Stimulated activated CD8-positive, alpha-beta memory T cell treated with anti-CD3 and anti-CD28 coated beads, Interleukin-7, amount 100 ng/mL, for 1 hour (primary cell): ENCODE measurements at places on chromosomes 3 and 15.

- DNase-seq, result no peak
Measured at GRCh38 chr3:75014008-75014407, 399.5 kb upstream of the CNTN3 start.

GRCh38 chr3:107977221-107978130, 113.4 kb downstream of the CD47 start:
- no peak for DNase-seq

- no peak for DNase-seq
Measured at GRCh38 chr3:193240436-193240849, 579 bp upstream of the PLAAT1 start.

DNA sequence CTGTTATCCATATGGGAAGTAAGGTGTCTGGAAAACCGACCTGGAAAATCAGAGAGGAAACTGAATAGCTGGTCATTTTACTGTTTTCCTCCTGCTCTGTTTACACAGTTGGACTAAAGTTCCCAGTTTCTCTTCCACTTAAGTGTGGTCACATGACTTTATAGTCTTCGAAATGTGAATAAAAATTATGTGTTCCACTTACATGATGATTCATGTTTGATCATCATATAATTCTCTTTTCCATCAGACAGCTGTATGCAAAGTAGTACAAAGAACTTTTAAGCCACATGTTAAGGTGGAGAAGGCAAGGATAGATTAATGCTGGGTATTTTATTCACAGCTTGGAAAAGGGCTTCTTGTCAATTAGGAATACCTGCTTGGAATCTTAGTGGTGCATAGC, 525.5 kb upstream of the BCHE start:
- DNase-seq, result no peak

DNA sequence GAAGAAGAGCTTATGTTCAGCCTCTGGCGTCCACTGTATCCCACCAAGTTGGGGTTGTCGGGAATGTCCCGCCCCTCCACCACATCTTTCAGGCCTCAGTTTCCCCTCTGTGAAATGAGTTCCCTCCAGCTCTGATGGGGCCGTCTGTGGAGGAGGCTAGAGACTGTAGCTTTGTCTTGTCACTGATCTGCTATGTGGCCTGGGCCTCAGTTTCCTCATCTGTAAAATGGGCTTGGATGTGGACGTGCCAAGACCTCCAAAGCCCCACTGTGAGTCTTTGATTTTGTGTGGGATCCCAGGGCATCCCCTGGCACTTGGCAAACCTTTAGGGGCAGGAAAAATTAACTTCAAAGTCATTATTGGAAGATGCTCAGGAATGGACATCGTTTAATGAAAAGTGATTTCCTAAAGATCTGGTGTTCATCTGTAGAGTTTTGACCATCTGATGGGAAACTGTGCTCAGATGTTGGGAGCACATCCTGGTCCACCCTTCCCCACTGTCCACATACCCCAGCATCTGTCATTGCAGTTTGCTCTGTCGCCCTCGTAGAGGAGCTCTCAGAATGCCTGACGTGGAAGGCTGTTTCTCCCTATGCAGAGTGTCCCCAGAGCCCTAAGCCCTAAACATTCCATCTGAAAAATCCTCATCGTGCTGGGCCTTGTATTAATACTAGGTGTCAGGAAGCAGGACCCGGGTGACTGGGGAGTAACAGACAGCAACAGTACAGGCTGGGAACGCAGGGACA, 28.5 kb downstream of the SLC6A6 start:
- DNase-seq, result no peak

GRCh38 chr15:38563723-38564519, 693 bp downstream of the RASGRP1 start:
- DNase-seq, result peak; percentile 80

GRCh38 chr15:25478313-25478712, 39.5 kb upstream of the UBE3A start:
- DNase-seq, result no peak

- no peak for DNase-seq
Measured at GRCh38 chr3:41464858-41465257, 265.6 kb downstream of the CTNNB1 start.
